ENCODE measurements at places on chromosomes 16 and 17.

DNA sequence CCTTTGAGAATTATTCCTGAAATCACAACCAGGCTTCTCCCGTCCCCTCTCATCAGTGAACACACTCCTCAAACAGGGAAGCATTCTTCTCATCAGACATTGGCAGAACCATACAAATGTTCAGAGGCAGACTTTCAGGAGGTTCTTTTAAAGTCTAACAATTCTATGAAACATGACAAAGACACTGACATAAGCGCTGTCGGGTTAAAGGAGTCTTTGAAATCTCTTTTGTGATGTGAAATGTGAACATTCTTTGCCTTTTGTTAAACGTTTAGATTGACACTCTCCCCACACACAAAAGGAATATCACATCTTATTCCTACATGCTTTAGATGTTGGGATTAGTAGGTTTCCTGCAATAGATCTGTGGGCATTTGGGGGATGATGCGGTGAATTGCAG, 63.9 kb downstream of the NETO2 start:
- no peak for DNase-seq

- DNase-seq: no peak
Observed at GRCh38 chr17:4645642-4646041, 4.2 kb upstream of the ALOX15 start.

GRCh38 chr16:84138824-84139627, 6.0 kb downstream of the HSDL1 start:
- no peak for DNase-seq

DNA sequence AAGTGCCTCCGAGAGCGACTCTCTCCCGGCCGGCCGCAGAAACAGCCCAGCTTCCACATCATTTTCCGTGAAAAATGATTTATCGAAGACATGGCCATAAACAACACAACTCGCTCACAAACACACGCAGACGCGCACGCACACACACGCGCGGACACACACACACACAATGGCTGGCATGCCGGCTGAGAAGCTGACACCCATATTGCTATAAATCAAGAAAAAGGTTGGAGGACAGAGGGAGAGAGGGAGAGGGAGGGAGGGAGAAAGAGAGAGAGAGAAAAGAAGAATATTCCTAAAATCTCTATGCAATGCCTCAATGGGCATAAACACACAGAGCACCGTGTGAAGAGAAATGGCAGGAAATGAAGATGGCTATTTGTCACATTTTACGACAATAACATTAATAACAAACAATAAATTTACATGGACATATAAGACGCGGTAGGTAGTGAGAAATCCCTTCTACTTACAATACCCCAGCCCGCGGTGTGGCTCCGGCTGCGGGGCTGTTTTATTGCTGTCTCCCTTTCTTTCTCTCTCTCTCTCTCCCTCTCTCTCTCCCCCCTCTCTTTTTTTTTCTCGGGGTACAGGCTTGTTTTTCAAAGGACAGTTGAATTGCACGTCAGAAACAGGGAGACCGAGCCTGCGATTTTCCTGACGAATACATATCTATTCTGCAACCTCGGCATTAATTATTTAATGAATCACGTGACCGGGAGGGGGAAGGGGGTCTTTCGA, 9.5 kb downstream of the HOXB4 start:
- no peak for DNase-seq

DNA sequence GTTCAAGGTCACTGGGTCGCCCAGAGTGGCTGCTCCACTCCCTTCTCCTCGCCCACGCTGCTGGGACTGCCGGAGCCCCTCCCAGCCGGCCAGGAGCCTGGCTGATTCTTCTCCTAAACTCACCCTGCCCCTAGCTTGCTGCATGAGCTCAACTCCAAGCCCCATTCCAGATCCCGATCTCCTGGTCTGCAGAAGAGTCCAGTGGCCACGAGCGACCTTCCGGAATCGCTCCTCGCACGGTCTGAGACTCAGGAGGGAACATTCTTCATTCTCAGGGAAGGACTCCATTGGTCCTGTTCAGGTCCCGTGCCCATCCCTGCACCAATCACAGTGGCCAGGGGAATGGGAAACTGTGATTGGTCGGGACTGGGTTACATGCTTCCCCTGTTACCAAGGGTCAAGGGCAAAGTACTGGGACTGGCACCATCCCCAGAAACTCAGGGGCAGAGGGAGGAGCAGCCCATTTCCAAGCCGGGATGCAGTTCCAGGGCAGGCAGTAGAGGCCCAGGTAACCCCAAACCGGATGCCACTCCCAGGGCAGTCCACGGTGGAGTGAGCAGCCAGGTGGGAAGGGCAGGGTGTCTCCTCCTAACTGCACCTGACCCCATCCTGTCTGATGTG, 24.5 kb upstream of the CIBAR2 start:
- DNase-seq: no peak

- DNase-seq: no peak
Observed at GRCh38 chr17:17725752-17726457, 44.6 kb downstream of the RAI1 start.

DNA sequence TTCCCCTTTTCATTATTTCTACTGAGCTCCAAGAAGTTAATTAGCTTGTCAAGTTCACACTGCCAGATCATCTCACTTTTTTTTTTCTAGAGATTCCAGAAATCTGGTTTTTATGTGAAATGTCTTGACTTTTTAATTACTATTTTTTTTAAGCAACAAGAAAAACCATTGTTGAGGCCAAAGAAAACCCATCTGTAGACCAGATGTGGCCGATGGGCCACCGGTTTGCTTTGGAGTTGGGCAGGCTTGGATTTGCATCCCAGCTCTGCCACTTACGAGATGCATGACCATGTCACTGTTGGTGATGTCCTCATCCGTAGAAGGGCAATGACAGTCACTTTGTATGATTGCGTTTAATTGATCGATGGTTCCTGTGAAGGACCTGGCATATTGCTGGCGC, 34.2 kb upstream of the MRTFB start:
- DNase-seq: no peak

DNA sequence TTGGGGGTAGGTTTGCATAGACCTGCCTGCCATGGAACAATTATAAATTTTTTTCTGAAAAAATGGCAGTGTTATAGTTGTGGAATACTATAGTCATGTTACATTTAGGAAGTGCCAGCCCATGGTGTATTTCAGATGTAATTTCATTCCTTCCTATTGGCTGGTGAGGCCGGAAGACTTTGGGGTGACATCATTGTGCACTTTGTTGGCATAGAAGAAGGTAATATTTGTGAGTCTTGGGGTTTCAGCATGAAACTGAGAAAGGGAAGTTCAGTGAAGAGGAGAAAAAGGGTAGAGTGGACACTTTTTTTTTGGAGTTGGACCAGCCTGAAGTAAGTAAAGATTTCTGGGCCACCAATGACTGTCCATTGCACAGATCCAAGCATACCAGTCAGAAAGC, 16.0 kb upstream of the HEATR6 start:
- DNase-seq: no peak

GRCh38 chr17:29113334-29113733, 66.9 kb downstream of the MYO18A start:
- DNase-seq: no peak

- DNase-seq: no peak
Observed at GRCh38 chr16:8496364-8496763, 93.9 kb downstream of the TMEM114 start.
